Hematopoietic multipotent progenitor cell treated with erythropoietin and hydrocortisone succinate and interleukin-3 and kit ligand, for 4 days (in vitro differentiated cells): ENCODE measurements at places on chromosomes 5 and 9.

DNA sequence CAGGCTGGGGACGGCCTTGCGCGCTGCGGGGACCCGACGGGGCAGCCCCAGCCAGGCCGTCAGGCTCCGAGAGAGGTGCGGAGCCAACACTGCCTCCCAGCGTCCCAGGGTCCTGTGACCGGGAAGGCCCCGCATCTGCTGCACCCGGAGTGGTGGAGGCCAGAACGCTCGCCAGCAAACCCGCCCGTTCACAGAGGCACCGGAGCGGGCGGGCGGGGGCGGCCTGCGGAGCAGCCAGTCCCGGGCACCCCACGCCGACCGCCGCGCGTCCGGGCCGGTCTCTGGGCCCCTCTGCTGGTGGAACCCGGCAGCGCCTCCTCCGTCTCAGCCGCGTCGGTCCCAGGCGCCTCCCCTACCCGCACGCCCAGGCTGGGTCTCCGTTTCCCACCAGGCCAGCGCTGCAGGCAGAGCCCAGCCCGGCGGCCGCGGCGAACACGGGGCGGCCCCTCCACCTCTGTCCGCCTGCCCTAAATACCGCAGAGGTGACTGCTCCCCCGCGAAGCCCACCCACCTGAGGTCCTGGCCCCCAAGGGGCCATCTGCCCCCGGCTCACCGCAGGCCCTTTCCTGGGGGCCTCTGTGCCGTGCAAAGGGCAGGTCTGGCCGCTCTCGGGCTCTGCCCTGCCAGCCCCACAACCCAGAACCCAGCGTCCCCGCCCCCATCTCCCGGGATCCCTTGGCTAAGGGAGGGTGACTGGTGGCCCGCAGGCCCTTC lies 15.9 kb downstream of the EXD3 start:
- peak; percentile 86 for DNase-seq

DNA sequence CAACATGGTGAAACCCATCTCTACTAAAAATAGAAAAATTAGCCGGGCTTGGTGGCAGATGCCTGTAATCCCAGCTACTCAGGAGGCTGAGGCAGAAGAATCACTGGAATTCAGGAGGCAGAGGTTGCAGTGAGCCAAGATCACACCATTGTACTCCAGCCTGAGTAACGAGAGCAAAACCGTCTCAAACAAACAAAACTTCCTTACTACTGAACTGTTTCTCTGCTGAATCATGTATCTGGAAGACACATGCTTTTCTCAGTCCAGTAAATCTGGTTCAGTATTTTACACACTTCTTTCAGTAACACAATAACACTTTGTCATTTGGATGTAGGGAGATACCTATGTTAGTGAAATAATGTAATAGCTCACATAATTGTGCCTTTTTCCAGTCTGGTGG lies 7.9 kb downstream of the TRMT10B start:
- no peak for DNase-seq

DNA sequence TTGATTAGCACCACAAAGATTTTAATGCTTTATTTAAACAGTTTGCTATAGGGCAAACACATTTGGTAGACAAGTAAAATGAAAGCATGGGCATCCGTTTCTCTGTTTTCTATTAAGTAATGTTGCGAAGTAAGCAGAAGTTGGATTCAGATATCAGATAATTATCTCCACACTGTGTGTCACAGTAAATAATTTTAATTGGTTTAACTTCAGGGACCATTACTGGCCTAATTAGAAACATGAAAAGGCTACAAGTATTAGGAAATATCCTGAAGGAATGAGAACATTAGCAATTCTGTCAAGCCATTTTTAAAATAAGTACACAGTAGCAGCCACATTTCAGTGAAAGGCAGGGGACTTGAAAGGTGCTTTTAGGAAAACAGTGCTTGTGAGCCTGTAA lies 975.4 kb downstream of the NR2F1-AS1 start:
- no peak for DNase-seq

DNA sequence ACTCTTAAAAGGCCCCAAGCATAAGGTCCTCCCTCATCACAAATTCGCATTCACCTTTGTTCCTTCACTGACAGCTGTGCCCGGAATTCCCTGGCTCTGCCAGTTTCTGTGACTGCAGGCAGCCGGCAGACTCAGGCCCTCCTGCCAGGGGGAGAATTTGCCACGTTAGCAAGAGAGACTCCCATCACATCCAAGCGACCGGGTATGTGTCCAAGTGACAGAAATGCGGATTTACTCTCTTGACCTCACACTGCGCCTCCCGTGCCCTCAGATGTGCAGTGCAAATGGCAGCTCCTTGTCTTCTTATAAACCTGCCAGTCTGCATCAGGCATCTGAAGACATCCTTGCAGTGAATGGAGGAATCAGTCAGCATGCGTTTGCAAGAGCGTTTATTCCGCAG lies 187.1 kb upstream of the WWC1 start:
- no peak for DNase-seq

GRCh38 chr5:84642795-84643194 lies 258.1 kb upstream of the EDIL3 start:
- DNase-seq = no peak

- DNase-seq = no peak
Measured at GRCh38 chr5:146903789-146904188, 25.2 kb upstream of the PPP2R2B start.

DNA sequence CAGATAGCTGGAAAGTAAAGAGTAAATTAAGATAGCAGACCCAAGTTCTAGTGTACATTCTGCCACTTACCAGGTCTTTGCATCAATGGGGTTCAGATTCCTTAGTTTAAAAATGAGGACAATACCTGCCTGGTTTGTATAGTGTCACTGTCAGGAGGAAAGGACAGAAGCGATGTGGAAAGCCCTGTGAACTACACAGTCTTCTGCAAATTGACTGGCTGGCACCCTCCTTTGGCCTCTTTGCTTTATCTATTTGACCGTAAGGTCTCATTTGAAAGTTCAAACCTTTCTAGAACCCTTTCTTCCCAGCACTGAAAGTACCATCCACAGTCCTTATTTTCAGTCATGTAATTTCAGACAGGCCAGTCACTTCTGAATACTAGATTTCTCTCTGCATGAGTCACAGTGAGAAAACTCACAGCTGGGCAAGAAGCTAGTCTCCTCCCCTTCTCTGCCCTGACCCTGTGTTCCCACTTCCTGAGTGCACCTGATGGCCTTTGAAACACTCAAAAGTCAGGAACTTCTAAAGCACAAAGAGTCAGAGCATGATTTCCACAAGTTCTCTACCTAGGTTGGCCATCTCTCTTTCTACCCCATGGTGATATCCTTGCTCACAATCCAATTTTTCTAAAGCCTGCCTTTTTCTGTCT lies 91.3 kb upstream of the RASEF start:
- DNase-seq = no peak

DNA sequence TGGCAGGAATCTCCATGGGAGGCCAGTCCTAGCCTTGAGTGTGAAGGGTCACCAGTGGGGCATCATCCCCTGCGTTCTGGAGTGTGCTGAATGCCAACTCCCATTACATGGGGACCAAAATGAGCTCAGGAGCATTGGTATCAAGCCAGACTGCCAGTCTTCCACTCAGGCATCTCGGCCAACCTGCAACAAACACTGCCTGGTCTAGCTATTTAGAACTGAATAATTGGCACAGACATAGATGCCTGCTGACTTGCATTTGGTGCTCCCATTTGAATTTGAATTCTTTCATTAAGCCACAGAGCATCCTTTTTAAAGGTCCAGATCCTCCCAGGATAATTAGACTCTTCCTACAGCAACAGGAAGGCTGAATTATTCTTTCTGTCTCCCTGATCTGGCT lies 116.6 kb upstream of the ABCA1 start:
- DNase-seq = no peak

- DNase-seq = no peak
Measured at GRCh38 chr5:5159282-5160103, 19.4 kb downstream of the ADAMTS16 start.

DNA sequence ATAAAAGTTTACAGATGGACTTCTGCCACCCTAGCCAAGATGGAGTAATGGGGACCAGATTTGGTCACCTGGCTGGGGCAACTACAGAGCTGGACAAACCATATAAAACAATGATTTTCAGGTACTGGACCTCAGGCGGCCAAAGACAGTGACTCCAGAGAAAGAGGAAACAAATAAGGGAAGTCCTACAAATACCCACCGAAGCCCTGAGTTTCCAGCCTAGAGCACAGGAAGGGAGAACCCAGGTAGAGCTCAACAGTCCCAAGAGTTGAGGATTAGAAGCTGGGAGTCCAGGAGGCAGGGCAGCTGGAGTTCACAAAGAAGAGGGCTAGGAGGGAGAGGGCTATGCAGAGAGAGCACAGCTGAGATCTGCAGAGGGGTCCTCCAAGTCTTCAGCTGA lies 106.7 kb upstream of the NR5A1 start:
- peak; percentile 33 for DNase-seq

- no peak for DNase-seq
Measured at GRCh38 chr9:36332006-36332405, 68.1 kb downstream of the RNF38 start.

GRCh38 chr9:116942593-116943061 lies 255.5 kb downstream of the TRIM32 start:
- no peak for DNase-seq

- DNase-seq = no peak
Measured at GRCh38 chr5:146461319-146461718, 14.2 kb downstream of the TCERG1 start.

- DNase-seq = peak; percentile 75
Measured at GRCh38 chr9:12095931-12096330, 597.3 kb upstream of the TYRP1 start.

- no peak for DNase-seq
Measured at GRCh38 chr5:126120939-126121338, 302.3 kb upstream of the GRAMD2B start.

DNA sequence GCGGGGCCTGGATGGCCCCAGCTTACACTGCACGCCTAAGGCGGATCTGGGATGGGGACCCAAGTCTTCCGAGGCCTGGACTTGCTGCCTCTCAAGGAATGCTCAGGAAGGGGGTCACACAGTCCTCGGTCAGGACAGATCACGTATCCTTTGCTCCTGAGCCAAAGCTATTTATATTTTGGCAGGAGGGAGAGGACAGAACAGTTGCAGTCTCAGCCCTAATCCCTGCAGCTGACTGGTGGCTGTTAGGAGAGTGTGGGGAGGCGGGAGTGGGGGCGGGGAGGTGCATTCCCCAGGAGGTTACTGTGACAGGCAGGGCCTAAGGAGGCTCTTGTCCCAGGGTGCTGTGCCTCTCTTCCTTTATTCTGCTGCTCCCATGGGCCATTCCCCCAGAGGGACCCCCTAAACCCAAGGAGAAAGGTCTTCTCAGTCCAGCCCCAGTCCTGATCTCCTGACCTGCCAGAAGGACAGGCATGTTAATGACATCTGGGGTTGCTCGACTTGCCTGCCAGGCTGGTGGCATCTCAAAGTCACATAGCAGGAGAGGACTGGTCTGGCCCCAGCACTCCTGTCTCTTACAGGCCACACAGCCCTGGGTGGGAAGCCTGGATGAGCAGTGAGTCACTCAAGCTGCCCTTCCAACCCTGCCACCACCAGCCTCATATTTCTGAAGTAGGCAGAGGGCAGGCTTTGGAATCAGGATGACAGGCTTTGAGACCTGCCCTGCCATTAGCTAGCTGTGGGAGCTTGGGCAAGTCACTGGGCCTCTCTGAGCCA lies 51.9 kb downstream of the COL27A1 start:
- DNase-seq = no peak

DNA sequence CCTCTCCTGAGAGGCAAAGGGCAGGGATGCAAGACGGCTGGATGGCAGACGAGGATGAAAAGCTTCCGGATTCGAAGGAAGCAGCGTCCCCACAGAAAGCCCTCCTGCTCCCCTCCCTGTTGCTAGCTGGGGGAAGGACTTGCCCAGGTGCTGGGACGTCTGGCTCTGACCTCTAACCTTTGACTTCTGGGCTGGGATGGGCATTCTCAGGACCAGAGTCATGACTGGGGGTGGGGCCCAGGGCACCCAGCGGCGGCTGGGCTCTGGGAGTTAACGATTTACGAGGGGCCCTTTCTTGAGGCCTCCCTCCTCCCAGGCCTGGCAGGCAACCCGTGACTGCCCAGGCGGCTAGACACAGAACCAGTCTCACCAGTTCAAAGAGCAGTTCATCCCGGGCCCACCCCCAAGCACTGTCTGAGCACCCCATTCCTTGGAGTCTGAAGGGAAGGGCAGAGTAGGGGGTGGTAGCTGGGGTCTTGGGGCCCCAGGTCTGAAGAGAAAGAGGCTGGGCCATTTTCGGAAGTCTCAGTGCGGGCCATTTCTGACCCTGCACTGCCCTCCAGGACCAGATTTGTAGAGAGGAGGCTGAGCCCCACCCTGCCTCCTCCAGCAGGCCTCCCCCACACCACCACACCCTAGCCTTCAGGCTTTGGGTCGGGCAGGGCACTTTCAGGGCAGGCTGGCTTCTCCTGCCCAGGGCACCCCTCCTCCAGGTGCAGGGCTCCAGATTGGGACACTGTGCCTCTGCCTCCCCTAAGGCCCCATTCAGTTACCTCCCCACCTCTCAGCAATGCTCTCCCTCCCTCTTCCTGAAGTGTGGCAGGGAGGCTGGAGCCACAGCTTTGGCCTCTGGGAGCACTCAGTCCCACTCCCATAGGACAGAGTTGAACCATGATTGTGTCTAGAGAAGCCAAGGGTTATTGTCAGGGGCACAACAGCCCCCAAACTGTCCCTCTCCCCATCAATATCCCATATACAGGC lies 5.0 kb upstream of the CXXC5 start:
- DNase-seq = no peak

- no peak for DNase-seq
Measured at GRCh38 chr9:34545497-34545896, 22.7 kb upstream of the ENHO start.

DNA sequence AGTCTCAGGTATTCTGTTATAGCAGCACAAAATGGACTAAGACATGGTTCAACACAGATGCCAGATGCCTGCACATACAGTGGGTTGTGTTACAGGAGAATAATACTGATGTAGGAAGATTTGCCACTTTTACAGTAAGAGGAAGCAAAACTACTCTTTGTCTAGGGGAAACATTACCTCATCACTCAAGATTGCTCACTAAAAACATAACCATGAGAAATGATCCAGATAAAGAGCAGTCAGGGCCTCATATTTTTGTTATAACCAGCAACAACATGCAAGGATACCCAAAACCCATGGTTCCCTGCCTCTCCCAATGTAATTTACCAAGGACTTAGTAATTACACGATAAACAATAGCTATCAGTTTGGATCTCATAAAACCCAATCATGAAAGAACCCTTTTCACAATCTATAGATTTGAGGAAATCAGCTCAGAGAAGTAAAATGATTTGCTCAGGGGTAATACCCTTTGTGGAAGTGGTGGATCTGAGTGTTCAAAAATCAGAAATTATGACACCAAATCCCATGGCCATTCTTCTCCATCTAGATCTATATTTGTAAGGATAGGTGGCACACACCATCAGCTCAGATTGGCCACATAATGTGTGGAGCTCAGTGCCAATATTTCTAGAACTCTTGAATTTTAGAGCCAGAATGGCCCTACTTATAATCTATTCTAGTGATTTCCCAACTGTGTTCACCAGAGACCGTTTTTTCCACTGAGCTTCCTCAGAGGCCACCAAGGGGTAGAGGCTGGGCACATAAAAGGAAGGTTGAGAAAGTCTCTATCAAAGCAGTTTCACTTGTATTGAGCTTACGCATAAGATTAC lies 27.8 kb downstream of the DPYSL3 start:
- DNase-seq = peak; percentile 19

GRCh38 chr9:37963936-37964739 lies 60.2 kb upstream of the SLC25A51 start:
- DNase-seq = peak; percentile 49

DNA sequence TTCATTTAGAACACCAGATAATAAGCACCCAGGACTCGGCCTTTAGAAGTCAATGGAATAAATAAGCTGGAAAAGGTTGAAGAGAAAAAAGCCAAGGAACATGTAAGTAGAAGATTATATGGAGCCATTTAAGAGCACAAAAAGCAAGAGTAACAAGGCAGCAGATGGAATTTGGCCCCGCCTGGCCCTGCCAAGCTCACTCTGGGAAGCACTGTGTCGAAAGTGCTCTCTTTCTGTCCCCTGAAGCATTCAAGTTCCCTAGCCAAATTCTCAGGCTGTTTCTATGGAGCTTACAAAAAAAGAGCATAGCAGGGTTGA lies 73.0 kb upstream of the GPR151 start:
- DNase-seq = no peak
